CD14-positive monocyte (primary cell): ENCODE measurements at places on chromosomes 6 and 20.
A peak's percentile ranks its signal among the peaks of the same experiment; 100 is the strongest.

DNA sequence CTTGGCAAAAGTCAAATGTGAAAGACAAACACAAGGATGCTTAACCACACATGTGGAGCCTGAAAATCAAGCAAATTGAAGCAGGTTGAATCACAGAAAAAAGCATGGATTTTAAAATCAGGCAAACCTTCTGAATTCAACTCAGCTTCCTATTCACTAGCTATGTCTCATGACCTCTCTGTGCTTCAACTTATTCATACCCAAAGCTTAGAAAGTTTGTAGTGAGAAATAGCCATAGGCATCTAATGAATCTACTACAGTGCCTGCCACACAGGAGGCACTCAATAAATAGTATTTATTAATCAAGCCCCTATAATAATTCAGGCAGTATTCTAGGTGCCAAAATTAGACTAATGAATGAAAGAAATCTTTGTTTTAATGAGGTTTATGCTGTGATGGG lies 112.2 kb upstream of the TNFAIP3 start:
- DNase-seq: no peak

DNA sequence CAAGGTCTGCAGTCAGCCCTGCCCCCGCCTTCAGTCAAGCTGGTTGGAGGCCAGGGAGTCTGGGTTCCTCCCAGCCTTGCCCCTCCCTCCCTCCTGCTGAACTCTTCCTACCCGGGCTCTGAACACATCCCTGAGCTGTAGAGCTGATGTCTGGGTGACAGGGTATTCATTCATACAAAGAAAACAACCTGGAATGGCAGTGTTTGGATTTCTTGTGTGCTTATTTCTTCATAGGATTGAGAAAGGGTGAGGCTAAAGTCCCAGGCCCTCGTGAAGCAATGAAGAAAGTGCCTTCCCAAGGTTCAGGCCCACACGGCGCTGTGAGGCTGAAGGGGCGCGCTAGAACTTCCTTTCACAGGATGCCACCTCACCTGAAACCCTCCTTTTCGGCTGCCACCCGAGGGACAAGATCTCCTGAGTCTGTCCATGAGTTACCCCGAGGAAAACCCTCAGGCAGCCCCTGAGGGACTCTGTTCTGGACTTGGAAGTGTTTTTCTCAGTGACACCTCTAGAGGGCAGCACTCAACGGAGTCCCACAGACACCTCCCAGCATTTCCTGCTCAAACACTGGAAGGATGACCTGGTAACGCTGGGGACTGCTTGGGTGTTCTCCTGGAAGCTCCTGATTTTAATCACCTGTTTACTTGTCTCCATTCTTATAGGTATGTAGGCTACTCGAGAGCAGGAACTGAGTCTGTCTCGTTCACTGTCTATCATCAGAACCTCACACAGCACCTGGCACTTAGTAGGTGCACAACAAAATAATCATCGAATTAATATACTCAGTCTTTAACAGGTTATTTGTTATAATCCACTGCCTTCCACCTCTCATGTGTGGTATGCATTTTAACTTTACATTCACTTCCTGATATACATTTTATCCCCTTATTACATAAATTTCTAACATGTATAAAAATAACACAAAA lies 11.8 kb upstream of the GSTA1 start:
- peak; percentile 18 for DNase-seq

- DNase-seq: no peak
These were observed 298.6 kb downstream of the C6orf118 start for GRCh38 chr6:165010556-165011535.

DNA sequence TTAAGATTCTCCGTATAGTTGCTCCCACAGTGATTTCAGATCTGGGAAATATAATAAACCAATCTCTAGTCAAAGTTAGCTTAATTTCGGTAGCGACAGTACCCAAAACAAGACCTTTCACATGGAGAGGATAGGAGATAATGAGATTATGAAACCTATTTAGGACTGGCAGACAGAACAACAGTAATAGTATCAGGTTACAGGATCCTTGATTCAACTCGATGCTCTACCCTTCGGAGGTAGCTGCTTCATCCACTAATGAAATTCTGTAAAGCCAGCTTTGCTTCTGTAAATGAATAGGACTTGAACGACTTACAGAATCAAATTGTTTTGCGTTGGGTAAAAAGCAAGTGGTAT lies 534 bp upstream of the AKIRIN2 start:
- DNase-seq: no peak

GRCh38 chr6:100274147-100274546 lies 190.6 kb downstream of the SIM1 start:
- no peak for DNase-seq

DNA sequence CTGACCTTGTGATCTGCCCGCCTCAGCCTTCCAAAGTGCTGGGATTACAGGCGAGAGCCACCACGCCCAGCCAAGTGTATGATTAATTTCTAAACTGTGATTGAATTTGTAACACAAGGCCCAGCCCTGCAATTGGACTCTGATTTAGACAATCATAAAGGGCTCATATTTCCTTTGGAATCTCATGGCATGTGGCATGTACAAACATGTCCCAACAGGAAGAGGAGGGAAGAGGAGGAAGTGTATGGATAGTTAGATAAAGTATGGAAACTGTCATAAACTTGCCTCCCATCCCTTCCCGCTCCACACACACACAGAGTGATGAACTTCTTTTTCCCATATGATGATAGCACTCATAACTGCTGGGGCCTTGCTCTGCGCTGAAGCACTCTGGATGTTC lies 27.2 kb upstream of the QKI start:
- no peak for DNase-seq

DNA sequence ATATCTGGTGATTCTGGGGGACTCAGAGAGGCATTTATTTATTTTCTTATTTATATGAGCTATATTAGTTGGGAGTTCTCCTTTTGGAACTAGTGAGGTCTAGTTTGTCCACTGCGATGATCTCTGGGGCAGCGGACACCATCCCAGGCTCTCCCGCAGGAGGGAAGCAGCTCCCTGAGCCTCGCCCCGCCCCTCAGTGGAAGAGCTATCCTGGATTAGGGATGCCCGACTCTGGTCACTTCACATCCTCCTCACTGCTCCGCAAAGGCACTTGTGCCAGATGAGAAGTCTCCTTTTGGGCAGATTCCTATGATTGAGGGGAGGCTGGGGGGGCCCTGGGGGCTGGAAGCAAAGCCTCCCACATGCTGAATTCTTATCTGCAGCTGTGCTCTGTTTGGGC lies 3.6 kb upstream of the MAS1 start:
- DNase-seq: no peak

- no peak for DNase-seq
These were observed 63.9 kb upstream of the RCAN2 start for GRCh38 chr6:46555129-46555528.

GRCh38 chr6:10569392-10570127 lies 48.4 kb downstream of the GCNT2 start:
- no peak for DNase-seq

DNA sequence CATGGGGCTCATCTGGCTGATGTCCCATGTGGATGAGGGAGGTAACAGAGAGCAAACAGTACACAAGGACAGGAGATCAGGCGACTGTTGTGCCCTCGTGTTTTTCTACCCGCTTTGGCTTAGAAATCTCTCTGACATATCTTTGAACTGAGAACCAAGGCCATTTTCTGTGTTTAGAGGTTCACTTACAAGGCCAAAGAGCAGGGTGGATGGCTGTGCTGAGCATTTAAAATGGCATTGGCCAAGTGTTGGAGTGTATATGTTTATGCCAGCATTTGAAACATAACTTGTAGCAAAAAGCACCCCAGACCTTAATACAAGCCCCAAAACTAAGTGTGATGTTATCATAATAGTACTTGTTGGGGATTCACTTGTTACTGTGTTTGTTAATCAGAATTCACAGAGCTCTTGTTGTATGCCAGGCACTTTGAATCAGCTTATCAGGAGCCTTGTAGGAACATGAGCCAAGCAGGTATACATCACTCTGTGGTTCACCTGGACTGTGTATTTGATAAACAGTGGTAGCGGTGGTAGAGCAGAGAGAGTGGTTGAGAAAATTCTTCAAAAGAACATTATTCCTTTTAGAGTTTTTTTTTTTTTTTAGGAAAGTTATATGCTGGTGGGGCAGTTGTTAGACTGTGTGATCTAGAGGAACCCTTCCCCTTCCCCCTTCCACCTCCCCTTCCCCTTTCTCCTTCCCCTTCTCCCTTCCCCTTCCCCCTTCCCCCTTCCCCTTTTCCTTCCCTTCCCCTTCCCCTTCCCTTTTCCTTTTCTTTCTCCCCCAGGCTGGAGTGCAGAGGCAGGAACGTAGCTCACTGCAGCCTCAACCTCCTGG lies 71.3 kb downstream of the ATRN start:
- DNase-seq: no peak

GRCh38 chr20:24448170-24448569 lies 21.3 kb upstream of the SYNDIG1 start:
- no peak for DNase-seq

DNA sequence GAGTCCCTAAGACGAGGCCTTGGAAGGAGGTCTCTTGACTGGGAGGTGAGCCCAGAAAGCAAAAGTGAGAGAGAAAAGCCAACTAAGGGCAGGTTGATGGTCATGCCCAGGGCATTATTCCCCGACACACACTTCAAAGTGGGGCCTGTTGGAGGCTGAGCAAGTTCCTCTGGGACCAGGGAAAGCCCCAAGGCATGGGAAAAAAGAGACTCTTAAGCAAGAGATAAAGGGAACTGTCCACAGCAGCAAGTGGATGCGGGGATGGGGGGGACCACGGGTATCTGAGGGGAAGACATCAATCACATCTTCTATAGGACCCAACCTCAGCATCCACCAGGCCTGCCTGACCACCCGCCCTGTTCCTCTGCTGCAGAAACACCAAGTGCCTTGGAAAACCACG lies 119.9 kb upstream of the MAFB start:
- DNase-seq: no peak

- peak; percentile 73 for DNase-seq
These were observed 8.6 kb upstream of the BTNL2 start for GRCh38 chr6:32415521-32416019.

GRCh38 chr6:138115877-138116660 lies 8.8 kb upstream of the PERP start:
- DNase-seq: peak; percentile 54

DNA sequence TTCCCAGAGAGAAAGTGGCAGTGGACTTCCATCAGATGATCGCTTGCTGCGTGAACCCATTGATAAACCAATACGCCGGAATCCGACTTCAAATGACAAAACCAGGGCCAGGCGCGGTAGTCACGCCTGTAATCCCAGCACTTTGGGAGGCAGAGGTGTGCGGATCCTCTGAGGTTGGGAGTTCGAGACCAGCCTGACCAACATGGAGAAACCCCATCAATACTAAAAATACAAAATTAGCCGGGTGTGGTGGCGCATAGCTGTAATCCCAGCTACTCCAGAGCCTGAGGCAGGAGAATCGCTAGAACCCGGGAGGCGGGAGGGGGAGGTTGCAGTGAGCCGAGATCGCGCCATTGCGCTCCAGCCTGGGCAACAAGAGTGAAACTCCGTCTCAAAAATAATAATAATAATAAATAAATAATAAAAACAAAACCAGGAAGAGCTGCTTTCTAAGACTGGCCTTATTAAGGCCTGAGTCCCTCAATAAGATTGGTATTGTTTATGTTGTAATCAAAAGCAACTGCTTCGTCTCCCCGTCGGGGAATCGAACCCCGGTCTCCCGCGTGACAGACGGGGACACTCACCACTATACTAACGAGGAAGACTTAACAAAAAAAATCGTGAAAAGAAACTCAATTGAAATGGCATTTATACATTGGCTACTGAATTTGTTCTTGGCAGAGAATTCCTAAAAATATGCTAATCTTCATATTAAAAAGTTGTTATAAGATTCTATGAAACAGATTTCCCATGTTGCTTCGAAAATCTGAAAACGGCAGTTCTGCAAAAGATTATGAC lies 110.2 kb upstream of the ZNF184 start:
- DNase-seq: no peak

GRCh38 chr6:152423216-152424103 lies 213.7 kb downstream of the SYNE1 start:
- DNase-seq: no peak

- DNase-seq: no peak
These were observed 28.9 kb downstream of the SRSF3 start for GRCh38 chr6:36622901-36623546.

DNA sequence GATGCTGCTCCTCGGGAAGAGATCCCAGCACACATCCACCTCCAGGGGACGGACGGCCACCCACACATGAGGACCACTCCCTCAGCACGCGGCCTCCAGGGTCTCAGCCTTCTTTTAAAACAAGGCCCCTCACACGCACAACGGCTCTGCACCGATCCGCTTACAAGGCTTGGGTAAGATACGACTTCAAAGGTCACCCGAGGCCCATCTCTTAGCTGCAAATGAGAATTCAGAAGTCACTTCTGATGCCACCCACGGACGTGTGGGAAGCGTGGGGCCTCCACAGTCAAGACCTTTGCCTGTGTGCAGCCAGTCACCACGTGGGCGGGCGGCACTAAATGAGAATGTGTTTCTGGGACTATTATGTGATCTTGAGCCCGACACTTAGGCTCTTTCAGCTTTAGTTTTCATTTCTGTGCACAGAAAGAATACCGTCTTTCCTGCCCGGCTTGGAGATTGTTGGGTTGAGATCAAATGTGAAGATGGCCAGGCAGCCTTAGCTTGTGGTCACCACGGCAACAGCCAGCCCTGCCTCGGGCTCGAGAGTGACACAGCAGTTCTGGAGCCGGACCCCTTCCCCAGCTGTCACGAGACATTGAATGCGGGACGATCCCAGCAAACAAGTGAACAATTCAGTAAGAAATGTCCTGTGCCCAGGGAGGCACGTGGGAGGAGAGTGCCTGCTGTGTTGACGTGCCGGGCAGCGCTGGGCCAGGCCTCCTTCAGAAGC lies 91.6 kb downstream of the RAMACL start:
- no peak for DNase-seq
